ENCODE measurements at places on chromosomes 1 and 21.

DNA sequence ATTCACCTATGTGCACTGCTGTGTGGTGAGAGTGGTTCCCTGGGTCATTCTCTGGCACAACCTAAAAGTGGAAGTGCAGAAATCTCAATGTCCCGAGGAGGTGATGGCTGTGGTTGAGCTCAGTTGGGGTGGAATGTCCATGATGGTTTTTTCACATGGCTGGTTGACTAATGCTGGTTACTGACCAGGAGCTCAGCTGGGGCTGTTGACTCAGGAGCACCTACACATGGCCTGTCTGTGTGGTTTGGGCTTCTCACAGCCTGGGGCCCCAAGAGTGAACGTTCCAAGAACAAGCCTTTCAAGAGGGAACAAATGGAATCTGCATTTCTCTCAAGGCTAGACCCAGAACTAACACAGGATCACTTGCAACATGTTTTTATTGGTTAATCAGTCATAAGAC lies 6.4 kb upstream of the KANK4 start:
- DNase-seq = peak; percentile 87

- no peak for DNase-seq
Measured at GRCh38 chr1:125119024-125119441, 3934.3 kb downstream of the SRGAP2C start.

- no peak for DNase-seq
Measured at GRCh38 chr21:45596704-45597318, 46.7 kb upstream of the PCBP3 start.

DNA sequence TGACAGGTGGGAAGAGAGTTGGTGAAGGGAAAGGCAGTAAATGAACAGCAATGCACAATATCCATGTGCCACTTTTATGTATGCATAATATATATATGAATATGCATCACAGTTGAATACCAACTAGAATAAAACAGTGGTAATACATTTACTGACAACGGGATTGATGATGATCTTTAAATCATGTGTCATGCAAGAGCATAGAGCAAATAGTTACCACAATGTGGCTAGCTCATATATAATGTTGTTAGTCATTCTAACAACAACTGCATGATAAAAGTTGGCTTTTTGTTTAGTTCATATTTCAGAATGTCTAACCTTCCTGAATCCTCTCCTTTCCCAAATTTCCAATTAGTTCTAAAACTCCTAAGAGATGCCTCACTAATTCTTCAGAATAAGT lies 46.4 kb downstream of the GORAB start:
- DNase-seq = no peak

- no peak for DNase-seq
Measured at GRCh38 chr1:168719306-168720111, 9.5 kb downstream of the DPT start.

DNA sequence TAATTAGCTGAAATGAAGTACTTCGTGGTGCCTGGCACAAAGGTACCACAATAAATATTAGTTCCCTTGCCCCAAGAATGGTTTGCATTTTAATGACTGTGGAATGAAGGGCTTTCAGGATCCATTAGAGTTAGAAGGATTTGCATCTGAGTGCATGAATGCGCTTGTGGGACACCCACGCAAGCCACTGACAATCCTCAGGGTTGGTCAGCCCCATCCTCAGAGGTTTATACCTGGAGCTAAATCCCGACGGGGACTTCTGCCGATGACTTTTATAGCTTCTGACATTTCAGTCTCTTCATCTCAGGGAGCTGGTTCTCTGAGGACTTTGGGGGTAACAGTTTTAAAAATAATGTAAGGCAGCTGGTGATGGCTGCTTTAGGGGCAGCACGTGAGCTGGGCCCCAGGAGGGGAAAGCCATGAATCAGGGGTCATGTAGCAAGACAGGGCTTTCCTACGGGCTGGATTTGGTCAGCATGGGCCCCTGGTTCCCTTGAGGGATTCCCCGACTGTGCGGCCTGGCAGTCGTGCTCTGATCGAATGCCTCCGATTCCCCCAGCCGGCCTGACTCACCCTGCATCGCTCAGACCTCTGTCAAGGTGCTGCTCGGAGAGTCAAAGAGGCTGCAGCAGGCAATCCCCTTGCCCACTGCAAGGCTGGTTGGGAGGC lies 20.8 kb upstream of the IL10 start:
- no peak for DNase-seq

DNA sequence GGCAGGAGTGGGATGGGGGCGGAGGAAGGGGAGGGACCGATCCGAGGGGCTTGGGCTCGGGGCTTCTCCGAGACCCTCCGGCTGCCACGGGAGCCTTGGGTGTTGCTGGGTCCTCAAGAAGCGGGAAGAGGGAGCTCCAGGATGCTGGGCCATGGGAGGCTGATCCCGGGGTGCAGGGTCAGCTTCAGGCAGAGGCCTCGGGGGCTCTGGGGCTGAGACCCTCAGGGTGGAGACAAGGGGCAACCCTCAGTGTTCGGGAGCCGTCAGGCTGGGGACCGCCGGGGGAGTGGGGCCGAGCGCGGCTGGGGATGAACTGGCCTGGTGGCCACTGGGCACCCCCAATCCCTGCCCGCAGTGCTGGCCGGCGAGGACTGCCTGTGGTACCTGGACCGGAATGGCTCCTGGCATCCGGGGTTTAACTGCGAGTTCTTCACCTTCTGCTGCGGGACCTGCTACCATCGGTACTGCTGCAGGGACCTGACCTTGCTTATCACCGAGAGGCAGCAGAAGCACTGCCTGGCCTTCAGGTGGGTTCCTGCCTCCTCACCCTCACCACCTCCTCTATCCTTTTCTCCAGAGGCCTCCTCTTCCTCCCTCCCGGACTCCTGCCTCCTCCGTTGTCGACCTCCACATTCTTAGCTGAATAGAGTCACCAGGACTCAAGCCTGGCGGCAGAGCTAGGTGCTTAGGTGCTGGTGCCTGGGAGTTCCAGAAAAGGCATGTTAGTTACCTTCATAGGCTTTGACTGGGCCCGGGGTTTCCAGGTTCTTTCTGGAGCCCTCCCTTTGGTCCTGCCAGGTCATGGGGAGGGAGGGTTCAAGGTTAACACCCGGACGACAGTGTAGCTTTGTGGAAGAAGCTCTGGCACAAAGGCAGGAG lies 631 bp downstream of the SHISA4 start:
- DNase-seq = no peak

DNA sequence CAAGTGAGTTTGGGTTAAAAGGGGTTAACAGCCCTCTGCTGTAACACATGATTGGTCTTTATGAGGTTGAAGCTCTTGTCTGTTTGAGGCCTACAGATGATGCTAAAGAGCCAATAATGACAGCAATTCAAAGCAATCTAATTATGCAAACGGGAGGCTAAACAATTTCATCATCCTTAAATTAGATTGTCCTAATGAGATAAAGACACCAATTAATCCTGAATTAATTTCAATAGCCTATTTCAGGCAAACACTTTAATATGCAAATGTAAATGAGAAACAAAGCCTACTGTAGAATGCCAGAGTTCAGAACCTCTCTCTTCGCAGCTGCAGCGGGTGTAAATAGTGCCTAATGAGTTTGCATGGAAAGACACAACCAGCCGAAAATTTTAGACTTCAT lies 504.7 kb upstream of the PBX1 start:
- DNase-seq = no peak

GRCh38 chr1:18555036-18555435 lies 74.3 kb downstream of the KLHDC7A start:
- DNase-seq = no peak

DNA sequence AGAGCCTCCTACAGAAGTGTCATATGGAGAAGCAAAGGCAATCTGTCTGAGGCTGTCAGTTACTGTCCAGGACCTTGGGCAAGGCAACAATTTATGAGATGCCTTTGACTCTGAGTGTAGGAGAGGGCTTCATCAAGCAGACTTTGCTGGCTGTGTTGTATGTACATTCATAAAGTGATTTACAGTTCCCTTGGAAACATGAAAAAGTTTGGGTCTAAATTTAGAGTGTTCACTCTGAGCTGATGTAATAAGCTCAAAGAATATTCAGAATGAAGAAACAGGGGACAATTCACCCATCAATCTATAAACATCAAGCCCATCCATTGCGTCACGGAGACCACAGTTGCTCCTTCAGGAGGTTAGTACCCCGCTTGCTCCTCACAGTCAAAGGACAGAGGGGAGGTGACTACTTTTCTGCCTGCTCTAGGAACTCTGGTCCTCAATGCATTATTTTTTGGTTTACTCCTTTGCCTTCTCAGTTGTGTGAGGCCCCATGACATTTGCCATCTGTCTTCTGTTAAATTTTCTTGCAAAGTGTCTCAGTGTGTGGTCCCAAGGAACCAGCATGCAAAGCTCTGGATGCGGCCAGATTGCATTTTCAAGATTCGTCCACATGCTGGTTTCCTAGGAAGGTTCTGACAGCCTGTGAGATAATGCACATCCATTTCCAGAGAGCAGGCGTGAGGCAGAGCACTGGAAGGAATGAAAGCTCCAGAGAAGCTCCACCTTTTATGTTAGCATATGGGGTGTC lies 241.1 kb upstream of the KIAA0040 start:
- no peak for DNase-seq

DNA sequence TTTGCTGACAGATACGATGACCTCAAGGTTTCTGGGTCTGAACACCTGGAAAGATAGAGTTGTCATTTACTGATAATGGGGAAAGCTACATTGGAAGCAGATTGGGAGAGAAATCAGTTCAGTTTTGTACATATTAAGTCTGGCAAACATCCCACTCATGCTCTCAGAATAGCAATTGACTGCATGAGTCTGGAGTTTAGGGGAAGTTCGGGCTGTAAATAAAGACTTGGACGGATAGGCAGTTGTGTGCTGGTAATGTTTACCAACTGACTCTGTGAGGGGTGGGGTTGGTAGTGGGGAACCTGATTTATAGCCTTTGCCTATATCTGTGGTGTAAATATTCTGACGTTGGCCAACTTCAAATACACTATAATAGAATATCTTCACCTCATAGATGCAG lies 4.0 kb downstream of the H6PD start:
- no peak for DNase-seq

DNA sequence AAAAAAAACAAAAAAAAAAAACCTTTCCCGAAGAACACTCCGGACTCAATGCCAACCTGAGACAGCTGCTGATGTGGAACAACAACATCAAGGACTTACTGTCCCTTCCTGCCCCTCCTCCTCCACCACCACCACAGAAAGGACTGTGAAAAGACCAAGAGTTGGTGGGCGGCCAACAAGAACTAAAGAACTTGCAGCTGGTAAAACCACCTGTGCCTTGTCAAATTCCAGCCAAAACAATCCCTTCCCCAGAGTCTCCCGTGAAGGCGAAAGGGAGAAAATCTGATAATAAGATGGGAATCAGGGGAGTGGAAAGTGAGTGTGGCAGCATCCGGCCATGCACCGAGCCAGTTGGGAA lies 88.9 kb downstream of the PROX1 start:
- DNase-seq = no peak

DNA sequence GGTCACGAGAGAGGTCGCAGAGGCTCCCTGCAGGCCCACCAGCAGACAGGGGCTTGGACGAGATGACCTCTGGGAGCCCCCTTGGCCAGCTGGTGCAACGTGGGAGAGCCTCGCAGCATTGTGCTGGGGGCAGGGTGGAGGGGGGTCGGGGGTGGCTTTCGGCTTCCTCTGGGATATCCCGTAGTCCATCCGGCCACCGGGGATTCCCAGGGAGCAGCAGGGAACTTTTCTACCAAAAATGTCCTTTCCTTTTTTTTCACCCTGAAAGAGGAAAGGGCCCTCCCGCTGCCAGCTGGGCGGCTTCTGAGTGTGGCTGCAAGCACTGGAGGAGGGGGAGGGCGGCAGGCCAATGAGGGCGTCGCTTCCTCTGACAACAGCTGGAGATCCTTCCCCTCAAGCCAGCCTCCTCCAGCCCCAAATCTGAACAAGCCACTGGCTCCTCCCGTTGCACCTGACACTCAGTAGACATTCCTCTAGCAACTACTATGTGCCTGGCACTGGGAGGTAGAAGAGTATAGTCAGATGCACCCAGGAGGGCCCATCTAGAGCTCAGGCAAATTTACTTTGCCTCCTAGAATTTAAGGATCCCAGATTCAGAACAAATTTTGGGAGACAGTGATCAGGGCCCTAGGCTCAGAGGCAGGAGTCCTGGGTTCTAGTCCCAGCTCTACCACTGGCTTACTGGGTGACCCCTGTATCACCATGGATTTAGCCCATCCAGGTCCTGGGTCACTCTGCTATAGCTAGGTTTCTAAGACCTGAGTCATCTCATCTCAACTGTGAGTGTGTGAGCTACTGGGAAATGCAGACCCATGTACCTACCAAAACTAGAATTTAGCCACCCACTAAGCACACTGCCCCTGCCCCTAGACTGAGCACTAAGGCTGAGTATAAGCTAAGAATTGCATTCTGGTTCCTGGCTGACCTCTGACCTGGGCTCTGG lies 2.7 kb downstream of the MOB3C start:
- DNase-seq = no peak

- no peak for DNase-seq
Measured at GRCh38 chr1:17606826-17607440, 67.4 kb downstream of the ARHGEF10L start.

All from AG09309 (cell line).